Stimulated activated CD4-positive, alpha-beta T cell treated with anti-CD3 and anti-CD28 coated beads, Interleukin-15, amount 100 ng/mL, for 1 hour (primary cell): ENCODE measurements at places on chromosomes 5 and 9.

GRCh38 chr9:133874060-133874657 lies 118.0 kb downstream of the VAV2 start:
- no peak for DNase-seq

DNA sequence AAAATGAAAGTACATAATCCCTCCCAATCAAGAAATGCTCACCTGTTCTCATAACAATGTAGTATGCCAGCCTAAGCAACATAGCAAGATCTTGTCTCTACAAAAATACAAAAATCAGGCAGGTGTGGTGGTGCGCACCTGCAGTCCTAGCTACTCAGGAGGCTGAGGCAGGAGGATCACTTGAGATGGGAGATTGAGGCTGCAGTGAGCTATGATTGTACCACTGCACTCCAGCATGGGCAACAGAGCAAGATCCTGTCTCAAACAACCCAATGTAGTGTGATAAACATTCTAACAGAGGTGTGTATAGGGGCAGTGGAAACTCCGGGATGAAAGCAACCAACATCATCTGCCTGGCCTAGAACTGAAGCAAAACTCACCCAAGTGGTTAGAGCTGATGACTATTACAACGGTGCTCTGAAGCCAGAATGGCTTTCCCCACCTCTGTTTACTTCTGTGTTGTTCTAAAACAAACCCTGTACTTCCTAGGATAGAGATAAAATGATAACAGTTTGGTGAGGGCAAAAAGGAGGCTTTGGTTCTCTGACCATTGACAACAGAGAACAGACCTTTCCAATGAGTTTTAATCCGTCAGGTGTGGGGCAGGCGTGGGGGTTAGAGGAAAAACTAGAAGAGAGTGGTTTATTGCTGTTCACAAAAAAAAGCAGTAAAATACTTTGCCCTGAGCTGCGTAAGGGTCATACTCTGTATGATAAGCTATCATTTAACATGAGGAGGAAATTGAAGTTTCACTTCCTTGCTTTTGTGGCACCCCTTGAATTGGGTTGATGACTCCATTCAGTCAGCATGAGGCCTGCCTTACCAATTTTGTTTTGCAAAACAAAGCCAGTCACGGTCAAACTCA lies 18.9 kb downstream of the WNT8A start:
- no peak for DNase-seq

GRCh38 chr5:135937245-135937911 lies 17.4 kb downstream of the LECT2 start:
- DNase-seq = no peak

DNA sequence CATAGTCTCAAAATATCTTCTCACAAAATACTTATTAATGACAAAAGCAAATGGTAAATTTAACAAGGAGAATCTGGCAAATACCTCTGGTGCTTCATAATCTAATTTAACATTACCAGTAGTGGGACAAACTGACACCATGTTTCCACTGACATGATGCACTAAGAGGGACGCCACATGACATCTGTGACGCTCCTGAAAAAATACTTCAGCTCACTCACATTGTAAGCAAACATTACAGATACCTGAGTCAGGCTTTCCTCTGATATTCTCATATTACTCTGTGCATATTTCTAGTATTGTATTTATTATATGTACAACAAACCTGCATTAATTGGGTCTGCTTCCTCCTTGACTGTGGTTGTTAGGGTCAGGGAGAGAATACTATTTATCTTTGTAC lies 56.7 kb upstream of the OSMR start:
- no peak for DNase-seq

DNA sequence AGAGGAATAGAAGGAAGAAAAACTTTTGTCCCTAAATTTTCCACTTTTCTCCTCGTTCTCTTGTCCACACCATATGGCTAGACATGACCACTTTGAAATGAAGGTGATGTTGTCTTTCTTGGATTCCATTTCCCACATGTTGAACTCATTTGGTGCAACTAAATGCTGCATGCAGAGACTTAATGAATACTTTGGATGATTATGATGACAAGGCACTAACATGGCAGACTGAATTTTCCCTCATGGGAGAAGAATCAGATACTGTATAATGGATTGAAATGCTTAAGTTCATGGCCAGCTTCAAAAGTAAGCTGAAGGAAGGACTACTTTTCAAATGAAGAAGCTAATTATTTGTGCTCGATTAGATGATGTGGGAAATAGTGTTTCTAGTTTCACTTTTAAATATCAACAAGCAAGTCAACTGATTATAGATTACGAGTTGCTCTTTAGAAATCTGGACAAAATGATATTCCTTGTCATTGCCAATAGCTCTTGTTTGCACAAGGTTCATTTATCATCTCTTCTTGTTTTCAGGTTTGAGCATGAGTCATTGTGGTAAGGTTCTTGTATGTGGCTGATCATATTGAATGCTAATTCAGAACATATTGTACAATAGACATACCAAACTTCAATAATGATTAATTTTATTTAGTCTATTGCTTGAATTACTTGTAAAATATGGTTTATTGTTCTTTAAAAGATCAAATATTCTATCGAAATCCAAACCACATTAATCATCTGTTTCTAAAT lies 501.3 kb upstream of the FTMT start:
- DNase-seq = no peak

GRCh38 chr9:79719989-79720388 lies 148.2 kb downstream of the TLE4 start:
- no peak for DNase-seq

DNA sequence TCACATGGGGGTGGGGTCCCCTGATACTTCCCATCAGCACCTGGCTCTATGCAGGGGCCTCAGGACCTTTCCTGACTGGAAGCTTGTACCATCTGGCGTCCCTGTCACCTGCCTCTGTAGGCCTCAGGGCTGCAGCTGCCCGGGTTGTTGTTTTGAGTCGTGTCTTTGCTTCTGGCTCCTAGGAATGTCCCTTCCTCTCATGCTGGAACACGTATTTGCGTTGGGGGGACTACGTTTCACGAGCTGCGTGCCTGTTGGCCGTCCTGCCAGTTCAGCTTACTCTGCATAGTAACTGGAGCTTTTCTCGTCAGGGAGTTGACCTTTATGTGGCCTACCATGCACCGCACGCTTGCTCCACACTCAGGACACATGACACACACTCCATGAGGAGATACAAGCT lies 54.9 kb upstream of the IRX4 start:
- DNase-seq = no peak

DNA sequence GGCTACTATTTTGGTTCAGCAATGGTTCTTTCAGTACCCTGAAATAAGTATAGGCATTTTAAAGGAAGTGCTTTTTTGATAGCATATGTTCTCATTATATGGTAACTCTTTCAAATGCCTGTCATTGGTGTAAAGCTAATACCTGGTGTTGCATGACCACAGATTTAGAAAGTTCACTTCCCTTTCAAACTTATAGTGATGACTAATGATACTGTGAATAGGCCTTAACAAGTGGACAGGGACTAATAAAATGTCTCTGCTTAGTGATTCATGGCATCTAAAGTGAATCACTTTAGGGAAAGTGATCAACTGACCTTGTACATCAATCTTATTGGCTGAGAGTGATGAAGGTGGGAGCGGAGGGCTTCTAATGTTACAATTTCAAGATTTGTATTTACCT lies 21.6 kb downstream of the MRPL22 start:
- DNase-seq = no peak

GRCh38 chr5:173512637-173513435 lies 103.6 kb downstream of the BOD1 start:
- DNase-seq = no peak

DNA sequence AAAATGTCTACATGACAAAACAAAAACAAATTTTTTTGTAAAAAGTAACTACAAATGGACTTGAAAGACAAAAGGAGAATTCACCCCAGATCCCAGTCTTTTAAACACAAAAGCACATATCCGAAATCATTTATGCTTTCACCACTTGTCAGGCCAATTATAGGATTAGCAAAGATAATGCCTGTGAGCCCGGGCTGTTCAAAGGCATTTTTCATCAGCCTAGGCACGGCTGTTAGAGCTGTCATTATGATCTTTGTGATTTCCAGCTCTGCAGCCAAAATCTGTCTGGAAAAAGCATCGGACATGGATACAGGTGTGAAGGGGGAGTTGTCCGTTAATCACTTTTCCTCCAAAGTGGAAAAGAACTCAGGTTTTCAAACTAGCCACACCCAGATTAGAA lies 23.6 kb upstream of the RAB14 start:
- DNase-seq = no peak

DNA sequence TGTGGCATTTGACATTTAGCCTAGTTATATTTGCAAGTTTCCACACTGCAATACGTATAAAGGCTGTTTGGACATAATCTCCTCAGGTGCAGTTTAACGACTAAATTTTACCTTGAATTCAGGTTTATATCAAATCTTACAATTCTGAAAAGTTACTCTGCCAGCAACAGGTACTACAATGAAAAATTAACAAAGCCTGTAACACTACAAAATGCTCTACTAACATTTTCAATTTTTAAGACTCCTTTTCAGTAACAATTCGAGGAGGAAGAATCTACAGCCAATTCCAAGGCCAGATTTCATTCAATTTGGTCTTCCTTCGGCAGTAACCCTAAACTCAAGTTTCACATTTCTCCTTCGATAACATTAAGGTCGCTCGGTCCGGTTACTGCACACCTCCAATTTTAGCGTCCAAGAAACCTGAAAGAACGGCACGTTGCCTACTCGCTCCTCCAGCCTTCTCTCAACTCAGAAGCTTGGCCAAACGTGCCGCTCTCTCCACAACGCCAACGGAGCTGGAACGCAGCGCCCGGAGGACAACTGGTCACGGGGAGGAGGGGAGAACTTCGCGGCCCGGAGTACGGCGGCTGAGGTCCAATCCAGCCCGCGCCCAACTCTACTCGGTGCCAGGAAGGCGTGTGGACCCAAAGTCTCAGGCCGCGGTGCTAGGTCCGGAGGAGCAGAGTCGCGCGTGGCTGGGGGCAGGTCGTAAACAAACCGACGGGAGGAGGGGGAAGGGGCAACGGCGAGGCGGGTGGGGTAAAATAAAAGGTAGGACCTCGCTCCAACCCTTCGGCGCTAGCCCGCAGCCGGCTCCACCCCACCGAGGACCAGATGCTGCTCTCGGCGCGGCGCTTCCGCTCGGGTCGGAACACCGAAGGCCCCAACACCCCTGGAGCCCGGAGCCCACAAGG lies 681 bp downstream of the FNIP1 start:
- peak; percentile 22 for DNase-seq

DNA sequence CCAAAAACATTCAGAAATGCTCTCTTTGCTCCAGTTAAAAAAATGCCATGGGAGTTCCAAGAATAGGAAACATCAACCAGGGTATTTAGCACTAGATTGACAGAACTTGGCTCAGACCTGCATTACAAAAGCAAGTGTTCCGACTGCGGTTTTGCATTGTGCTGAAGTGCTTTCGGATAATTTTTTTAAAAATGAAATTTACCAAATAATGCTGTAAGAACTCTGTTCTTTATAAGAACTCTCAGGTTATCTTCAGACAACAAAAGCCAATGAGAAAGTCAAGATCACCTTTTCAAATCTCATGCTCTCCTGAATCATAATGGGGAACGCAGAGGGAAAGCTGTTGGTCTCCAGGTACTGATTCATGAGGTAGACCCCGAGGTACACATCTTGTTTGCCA lies 483 bp upstream of the PLPP6 start:
- no peak for DNase-seq

DNA sequence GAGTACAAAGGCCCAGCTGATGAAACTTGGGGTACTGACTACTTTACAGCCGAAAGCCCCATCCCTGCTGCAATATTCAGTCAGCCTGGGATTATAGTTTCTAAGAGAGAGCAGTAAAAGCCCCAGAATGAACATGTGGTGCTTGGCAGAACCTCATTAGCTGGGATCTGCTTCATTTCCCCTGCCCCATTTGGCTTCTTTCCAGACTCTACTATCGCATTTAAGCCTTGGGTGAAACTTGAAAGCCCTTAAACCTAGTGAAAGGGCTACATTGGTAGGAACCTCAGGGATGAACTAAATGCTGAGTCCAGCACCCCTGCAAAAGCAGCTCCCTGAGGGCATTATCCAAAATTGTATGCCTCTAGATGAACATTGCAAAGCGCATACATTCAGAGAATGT lies 631.1 kb downstream of the ACTL7B start:
- DNase-seq = no peak

- no peak for DNase-seq
Observed at GRCh38 chr5:121962347-121962670, 534 bp downstream of the SRFBP1 start.

GRCh38 chr9:21661626-21662025 lies 140.8 kb upstream of the MTAP start:
- no peak for DNase-seq

GRCh38 chr5:180201051-180201987 lies 7.7 kb downstream of the RASGEF1C start:
- DNase-seq = no peak

DNA sequence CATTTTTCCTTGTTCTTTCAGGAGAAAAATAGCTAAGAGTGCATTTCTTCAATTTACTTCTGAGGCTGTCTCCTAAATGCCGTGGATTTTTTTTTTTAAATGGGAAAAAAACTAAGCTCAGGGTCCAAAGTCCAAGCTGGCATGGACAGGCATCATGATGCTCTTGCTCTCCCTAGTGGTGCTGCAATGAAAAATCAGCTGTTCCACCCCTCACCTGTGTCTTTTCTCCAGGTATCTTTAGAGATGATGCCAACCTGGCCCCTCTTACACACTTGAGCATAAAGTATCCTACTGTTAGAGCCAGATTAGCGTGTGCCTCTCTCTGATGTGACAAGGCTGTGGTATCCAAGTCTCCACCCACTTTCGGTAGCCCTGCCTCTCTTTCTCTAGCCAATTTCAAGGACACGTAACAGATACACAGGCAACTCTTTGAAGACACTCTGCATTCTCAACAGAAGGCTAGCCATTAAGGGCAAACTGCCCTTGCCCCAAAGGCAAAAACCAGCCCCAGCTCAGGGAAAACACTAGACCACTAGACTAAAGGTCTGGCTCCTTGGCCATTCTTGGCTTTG lies 208.8 kb downstream of the SAXO1 start:
- no peak for DNase-seq
